ENCODE measurements at places on chromosomes 7 and 10. TPM values are rescaled to one million over a fixed set of nuclear protein-coding genes. Genes with fewer than 3 reads are reported as not detected.

- ATAC-seq = peak; percentile 69
Observed at GRCh38 chr7:129401228-129401966, 32.8 kb upstream of the STRIP2 start.

DNA sequence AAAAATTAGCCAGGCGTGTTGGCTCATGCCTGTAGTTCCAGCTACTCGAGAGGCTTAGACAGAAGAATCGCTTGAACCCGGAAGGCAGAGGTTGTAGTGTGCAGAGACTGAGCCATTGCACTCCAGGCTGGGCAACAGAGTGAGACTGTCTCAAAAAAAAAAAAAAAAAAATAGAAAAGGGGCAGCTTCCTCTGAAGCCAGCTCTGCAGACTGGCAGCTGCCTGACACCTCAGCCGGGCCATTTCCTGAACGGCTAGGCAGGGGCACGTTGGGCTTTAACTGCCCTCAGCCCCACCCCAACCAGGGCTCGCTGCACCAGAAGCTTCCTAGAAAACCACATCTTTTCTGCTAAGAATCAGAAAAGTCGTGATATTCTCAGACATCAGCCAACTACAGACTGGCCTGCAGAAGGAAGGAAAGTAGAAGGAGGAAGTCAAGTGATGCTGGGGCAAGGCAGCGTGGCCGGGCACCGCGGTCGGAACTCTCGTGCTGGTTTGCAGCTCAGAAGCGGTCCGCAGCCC, 38.0 kb downstream of the PRKAG2 start:
- peak; percentile 72 for ATAC-seq

The GPR37 gene
- total RNA-seq = 5.9 TPM

- ATAC-seq = no peak
Observed at GRCh38 chr7:35648367-35648766, 46.6 kb downstream of the HERPUD2 start.

GRCh38 chr7:105036217-105037168, 22.5 kb downstream of the KMT2E start:
- no peak for ATAC-seq

- peak; percentile 88 for ATAC-seq
Observed at GRCh38 chr7:70566671-70567070, 565.3 kb upstream of the GALNT17 start.

- no peak for ATAC-seq
Observed at GRCh38 chr7:77788327-77788902, 9.8 kb downstream of the TMEM60 start.

The IL6 gene
- not detected for total RNA-seq

The TRPV6 gene
- total RNA-seq = 0.68 TPM

The RBP3 gene
- not detected for total RNA-seq

DNA sequence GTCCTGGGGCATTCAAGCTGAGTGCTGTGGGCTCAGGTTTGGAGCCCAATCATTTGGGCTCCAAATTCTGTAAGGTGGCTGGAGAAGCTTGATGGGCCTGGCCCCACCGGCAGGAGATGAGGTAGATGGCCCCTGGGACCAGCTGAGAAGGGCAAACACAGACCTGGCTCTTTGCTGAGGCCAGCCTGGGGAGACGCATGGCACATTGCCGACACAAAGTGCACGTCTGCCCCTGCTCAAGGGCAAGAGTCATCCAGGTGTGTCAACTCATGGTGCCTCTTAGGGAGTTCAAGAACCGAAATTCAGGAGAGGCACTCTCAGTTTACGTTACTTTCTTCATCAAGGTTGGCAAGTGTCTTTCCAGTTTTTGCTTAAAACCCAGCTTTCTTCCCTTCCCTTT, 227.5 kb downstream of the LRMDA start:
- ATAC-seq = no peak

GRCh38 chr10:75978213-75978612, 546.8 kb downstream of the LRMDA start:
- ATAC-seq = no peak

The GATA3 gene
- total RNA-seq = 0.76 TPM

DNA sequence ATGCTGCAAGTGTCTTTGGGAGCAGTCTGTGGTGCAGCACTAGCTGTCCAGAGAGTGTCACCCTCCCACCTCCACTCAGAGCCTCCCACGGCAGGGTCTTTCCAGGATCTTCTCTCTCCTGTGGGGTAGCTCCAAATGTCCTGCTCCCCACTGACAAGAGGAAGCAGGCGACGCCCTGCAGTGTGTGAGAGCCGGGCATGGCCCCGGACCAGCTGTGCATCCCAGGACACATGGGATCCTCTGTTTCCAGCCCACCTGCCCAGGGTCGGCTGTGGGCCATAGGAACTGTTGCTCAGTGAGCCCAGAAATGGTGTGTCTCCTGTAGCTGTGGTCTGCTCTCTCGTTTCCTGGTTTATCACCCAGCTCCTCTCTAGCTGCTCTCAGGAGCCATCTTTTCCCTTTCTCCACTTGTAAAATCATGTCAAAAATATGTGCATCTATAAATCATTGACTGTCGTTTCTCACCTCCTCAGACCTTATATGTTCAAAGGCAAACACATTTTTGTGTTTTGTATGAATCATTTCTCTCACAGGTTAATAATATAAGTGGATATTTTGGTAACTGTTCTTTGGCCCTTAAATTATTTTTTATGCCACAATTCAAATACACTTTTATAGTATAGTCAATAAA, 74.9 kb downstream of the VWC2 start:
- no peak for ATAC-seq

- no peak for ATAC-seq
Observed at GRCh38 chr7:33841705-33842129, 63.6 kb upstream of the BMPER start.

- ATAC-seq = peak; percentile 77
Observed at GRCh38 chr7:74061840-74062539, 21.6 kb upstream of the LIMK1 start.

Measured in esophagus mucosa (tissue), 1 donor.